ENCODE measurements at places on chromosomes 2 and 18.

DNA sequence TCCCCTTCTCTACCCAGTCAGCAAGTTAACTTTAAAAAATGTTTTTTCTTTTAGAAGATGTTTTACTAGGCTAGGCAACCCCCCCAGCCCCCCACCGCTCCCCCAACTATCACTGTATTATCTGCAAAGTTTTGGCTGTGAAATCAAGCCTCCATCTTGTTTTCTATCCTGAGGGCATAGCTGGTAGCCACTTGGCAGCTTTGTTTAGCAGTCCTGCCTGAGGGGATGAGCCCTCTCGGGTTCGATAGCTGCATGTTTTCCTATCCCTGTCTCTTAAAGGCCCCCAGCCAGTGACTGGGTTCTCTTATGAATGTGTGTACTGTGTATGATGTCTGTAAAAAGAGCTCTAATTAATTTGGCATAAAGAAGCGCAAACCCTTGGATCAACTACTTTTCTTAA lies 43.4 kb downstream of the MRO start:
- no peak for DNase-seq

DNA sequence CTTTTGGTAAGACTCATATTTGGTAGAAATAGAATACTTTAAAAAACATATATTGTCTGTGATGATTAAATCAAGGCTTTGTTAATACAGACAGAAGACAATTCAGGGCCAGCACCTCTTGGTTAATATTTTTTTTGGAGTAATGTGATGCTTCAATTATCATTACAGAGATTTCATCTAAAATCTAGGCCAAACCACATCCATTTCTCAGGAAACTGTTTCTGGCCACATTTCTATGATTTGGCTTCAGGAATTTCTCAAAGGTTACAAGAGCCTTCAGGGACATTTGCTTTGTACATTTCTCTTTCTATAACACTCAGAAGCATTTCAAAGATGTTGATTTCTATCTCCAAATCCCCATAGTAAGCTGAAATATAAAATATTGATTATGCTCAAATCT lies 614.9 kb downstream of the LRP1B start:
- no peak for DNase-seq

GRCh38 chr2:214529021-214529420 lies 118.2 kb downstream of the VWC2L start:
- no peak for DNase-seq

GRCh38 chr18:21757833-21758232 lies 17.2 kb downstream of the MIB1 start:
- DNase-seq: no peak

GRCh38 chr2:190876631-190877030 lies 4.0 kb upstream of the GLS start:
- DNase-seq: no peak

DNA sequence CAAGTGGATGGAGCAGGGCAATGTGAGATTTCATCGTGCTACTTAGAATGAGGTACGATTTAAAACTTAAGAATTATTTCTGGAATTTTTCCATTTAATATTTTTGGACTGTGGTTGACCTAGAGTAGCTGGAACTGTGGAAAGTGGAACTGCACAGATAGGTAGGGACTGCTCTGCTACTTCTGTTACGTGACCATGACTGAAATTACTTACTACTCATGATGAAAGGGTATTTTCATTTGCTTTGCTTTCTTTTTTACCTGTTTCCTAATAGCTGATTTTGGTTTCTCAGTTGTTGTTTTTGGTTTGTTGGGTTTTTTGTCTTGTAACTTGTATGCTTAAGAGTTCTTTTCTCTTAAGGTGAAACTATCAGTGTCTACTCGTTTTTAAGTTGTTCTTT lies 11.4 kb downstream of the UBE2E3 start:
- DNase-seq: no peak

- no peak for DNase-seq
These were observed 117.6 kb upstream of the REV1 start for GRCh38 chr2:99607454-99607853.

- DNase-seq: no peak
These were observed 120.3 kb upstream of the CAPN13 start for GRCh38 chr2:30927465-30928075.

- no peak for DNase-seq
These were observed 133.8 kb downstream of the ARL4C start for GRCh38 chr2:234363011-234363487.

DNA sequence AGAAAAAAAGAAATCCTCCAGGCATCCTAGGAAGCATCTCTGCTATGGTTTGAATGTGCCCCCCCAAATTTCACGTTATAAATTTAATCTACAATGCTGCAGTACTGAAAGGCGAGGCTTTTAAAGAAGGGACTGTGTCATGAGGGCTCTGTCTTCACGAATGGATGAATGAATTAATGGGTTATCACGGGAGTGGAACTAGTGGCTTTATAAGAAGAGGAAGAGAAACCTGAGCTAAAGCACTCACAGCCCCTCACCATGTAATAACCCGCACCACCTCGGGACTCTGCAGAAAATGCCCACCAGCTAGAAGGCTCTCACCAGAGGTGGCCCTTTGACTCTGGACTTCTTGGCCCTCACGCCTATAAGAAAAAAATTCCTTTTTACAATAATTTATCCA lies 27.6 kb downstream of the RNU4ATAC start:
- DNase-seq: no peak

GRCh38 chr2:241410739-241411176 lies 54.7 kb downstream of the FARP2 start:
- no peak for DNase-seq

DNA sequence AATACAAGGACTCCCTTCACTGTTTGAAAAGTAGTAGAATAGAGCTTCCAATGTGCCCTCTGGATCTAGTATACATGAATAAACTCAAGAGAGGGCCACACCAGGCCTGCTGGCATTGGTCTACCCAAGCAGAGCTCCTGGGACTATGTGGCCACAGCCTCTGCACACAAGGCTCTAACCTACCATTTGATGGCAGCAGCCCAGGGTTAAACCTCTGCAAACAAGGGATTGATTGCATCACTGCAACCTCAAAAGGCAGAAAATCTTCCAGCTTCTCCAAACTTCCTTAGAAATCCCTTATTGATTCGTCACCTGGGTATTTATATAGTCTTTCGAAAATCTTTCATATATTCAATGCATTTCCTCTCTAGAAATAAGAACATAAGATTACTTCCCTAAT lies 147.6 kb upstream of the SETBP1 start:
- no peak for DNase-seq

DNA sequence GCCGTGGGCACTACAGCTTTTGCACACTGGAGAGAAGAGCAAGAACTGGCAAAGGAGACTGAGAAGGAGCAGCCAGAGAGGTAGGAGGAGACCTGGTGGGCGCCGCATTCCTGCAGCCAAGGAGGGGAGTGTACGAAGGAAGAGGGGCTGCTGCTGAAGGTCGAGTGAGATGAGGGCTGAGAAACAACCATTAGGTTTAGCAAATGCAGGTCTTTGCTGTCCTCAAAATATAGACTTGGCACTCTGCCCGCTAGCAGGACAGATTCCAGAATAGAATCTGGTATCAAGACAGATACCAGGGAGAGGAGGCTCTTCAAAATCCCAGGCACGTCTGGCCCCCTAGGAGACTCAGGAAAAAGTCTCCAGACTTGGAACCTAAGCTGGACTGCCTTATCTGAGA lies 83.0 kb downstream of the TGOLN2 start:
- DNase-seq: no peak

GRCh38 chr2:12291303-12291702 lies 425.4 kb upstream of the TRIB2 start:
- DNase-seq: no peak

GRCh38 chr2:187612857-187613256 lies 58.6 kb upstream of the TFPI start:
- no peak for DNase-seq

DNA sequence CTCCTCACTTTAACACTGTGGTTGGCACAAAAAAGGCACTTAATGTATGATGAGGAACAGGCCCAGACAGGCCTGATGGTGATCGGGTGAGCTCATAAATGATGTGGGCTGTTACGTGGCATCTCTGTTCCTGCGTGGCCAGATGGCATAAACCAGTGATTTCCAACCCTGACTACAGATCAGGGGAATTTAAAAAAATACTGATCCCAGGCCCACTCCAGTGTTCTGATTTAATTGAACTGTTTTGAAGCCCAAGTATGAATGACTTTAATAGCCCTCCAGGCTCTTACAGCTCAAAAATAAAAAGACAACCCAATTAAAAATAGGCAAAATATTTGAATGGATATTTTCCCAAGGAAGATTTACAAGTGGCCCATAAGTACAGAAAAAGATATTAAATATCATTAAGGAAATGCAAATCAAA lies 48.2 kb downstream of the LIPG start:
- no peak for DNase-seq

- no peak for DNase-seq
These were observed 19.4 kb upstream of the LDLRAD4 start for GRCh38 chr18:13199169-13199568.

- DNase-seq: no peak
These were observed 46.2 kb downstream of the ARHGAP15 start for GRCh38 chr2:143175438-143175837.

DNA sequence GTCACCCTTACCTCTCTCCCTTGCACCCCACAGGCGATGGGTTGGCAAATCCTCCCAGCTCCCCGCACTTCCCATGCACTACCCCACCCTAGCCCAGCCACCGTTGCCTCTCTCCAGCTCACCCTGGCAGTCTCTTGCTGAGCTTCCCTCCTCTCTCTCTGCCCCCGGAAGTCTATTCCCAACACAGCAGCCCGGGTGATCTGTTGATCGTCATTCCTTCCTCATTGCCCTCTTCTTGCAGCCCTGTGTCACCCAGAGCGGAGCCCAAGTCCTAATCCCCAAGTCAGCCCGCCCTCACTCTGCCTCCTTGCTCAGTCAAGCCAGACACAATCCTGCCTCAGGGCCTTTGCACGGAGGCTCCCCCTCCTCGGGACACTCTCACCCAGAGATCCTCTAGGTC lies 55.2 kb downstream of the CIB4 start:
- DNase-seq: no peak

- no peak for DNase-seq
These were observed 59.8 kb downstream of the BMP10 start for GRCh38 chr2:68811364-68811763.

DNA sequence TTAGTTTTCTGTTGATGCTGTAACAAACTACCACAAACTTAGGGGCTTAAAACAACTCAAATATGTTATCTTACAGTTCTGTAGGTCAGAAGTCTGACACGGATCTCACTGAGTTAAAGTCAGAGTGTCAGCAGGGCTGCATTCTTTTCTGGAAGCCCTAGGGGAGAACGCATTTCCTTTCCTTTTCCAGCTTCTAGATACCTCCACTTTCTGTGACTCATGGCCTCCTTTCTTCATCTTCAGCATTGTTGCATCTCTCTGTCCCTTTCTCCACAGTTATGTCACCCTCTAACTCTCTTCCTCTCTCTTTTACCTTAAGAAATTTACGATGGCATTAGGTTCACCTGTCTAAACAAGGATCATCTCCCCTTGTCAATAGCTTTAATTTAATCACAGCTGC lies 13.3 kb upstream of the PPP4R1 start:
- no peak for DNase-seq

- no peak for DNase-seq
These were observed 114.0 kb downstream of the NOL10 start for GRCh38 chr2:10575609-10576280.

DNA sequence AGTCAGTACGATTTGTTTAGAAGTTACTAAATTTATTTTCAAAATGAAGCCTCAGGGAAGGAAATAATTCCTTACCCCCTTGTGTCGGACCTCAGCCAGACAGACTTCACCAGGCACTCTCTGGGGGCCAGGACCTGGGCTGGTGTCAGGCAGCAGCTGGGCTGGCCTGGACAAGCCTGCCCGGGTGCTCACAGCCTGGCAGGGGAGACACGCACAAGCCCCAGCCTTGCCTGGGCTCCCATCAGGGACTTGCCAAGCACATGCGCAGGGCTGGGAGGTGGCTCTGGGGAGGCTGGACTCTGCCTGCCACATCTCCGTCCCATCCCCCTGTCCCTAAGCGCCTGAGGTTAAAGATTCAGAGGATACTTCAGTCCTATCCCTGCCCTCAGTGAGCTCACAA lies 56.8 kb upstream of the HS6ST1 start:
- no peak for DNase-seq

DNA sequence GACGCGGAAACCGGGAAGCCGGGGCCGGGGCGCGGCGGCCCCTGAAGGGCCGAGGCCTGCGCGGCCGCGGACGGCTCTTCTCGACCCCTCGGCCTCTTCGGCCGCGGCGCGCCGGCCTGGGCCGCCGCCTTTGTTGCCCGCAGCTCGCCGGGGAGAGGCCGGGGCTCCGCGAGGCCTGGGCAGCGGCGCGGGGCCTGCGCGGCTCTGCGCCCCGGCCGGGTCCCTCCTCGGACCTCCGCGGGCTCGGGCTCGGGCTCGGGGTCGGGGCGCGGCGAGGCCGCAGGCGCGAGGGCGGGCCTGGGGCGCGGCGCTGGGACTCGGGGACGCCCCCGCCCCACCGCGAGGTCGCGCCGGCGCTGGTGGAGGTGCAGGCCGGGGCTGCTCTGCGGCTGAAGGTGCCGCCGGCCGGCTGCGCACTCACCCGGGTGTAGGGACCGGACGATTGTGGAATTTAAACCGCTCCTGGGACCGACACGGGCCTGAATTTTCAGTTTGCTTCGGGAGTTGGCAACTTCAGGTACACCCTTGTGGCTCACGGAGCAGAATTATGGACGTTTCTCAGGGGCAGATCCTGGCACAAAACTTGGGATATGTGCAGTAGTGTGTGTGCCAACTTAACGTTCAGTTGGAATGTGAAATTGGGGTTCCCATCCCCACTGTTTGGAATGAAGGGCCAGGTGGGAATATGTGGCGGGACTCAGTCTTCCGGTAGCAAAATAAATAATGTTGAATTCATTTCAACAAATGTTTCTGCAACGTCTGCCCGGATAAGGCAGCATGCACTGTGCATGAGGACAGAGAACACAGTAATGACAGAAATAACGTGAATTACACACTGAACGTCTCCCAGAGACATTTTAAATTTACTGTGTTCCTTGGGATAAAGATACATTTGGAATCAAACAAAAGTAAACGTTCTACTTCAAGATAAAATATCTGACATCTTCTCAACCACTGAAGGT lies 787 bp downstream of the SOCS6 start:
- no peak for DNase-seq

GRCh38 chr2:200408428-200409316 lies 101.2 kb downstream of the KCTD18 start:
- DNase-seq: no peak

DNA sequence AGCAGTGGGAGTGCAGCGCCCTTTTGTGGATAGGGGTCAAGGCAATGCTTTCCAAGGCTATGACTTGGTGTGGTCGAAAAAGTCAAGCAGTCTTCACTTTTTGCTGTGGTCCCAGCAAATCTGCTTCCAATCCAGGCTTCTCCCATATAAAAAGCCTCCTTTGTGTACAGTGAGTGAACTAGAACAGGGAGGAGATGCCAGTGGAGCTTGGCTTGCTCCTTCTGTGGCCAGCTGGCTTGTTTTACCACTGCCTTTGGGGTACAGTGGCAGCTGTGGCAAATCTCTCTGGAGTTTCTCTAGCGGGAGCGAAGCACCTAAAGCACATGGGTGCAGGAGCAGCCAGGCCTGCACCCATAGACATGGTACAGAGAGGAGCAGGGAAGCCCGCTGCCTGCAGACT lies 103.5 kb downstream of the MSH2 start:
- no peak for DNase-seq

GRCh38 chr18:70335892-70336726 lies 47.3 kb downstream of the SOCS6 start:
- no peak for DNase-seq

- no peak for DNase-seq
These were observed 82.9 kb downstream of the CRIM1 start for GRCh38 chr2:36438449-36438977.

- DNase-seq: no peak
These were observed 84.3 kb upstream of the RAPH1 start for GRCh38 chr2:203619267-203619878.

GRCh38 chr2:16155366-16155765 lies 215.0 kb downstream of the MYCN start:
- DNase-seq: no peak

GRCh38 chr2:180416627-180417026 lies 409.5 kb upstream of the CWC22 start:
- DNase-seq: no peak

All from CD4-positive, CD25-positive, alpha-beta regulatory T cell (primary cell).